ENCODE measurements at places on chromosomes 6 and 20.

DNA sequence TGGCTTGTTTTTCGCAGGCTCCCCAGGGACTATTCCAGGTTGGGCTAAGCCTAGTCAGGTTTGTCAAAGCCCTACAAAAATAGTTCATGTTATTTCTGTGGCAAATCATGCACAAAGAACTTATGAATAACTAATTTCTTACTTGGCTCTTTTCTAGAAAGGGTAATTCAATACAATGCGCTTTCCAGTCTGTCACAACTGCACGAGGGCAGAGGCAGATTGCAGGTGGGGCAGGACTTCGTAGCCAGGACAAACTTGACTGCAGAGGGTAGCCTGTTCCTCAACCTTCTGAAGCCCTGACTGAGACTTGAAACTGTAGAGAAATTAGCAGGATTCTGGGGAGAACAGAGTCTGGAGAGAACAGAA lies 253.5 kb downstream of the QKI start:
- no peak for DNase-seq

DNA sequence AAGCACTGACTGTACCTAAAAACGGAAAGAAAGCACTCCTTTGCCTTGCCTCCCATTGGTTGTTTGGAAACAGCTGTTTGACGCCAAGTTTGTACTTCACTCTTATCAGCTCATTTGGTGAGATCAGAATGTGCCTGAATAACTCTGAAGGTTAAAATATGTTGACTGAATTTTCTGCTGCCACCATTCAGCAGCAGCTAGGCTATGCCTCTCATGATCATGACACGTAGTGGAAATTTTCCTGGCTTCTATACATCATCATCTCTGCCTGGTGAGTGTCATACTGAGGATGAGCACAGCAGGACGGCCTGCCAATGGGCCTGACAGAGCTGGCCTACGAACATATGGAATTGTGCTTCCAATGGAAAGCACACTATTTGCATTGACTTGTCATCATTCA lies 704.9 kb upstream of the CITED2 start:
- no peak for DNase-seq

- peak; percentile 1 for DNase-seq
Observed at GRCh38 chr6:96626759-96627364, 63.9 kb downstream of the FHL5 start.

- no peak for DNase-seq
Observed at GRCh38 chr6:33018904-33019303, 9.5 kb upstream of the HLA-DOA start.

GRCh38 chr6:76466286-76466685 lies 393.8 kb upstream of the IMPG1 start:
- no peak for DNase-seq

GRCh38 chr6:41756354-41756753 lies 9.2 kb upstream of the PGC start:
- no peak for DNase-seq

All from mammary epithelial cell (primary cell).